ENCODE measurements at places on chromosomes 1 and 21. TPM values are rescaled to one million over a fixed set of nuclear protein-coding genes. Genes with fewer than 3 reads are reported as not detected.

GRCh38 chr21:38807986-38808385, 2.3 kb downstream of the ETS2 start:
- no peak for DNase-seq

- DNase-seq: no peak
Observed at GRCh38 chr1:171799166-171799565, 17.7 kb downstream of the METTL13 start.

KRTAP13-1 gene
- polyA plus RNA-seq: not detected

PRDX1 gene
- polyA plus RNA-seq: 2,709 TPM

GRCh38 chr21:41636636-41637630, 129.0 kb upstream of the TMPRSS2 start:
- DNase-seq: no peak

DNA sequence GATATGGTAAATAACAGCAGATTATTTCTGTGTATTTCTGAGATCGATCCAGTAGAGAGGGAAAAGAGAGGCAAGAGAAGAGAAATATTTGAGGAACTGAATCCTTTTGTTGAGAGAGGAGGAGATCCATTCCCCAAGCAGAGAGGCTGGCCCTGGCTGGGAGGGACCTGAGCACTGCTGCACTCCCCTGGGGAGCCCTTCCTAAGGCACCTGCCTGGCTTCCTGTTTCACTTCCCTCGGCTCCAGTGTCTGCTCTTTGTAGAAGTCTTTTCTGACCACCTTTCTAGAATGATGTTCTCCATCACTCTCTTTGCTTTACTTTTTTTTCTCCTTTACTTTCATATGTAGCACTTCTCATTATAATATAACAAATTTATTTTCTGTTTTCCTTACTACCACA, 42.3 kb upstream of the SLC6A9 start:
- DNase-seq: no peak

PTGFR gene
- not detected for polyA plus RNA-seq

GRCh38 chr1:218273762-218274479, 11.2 kb upstream of the RRP15 start:
- DNase-seq: no peak

DNA sequence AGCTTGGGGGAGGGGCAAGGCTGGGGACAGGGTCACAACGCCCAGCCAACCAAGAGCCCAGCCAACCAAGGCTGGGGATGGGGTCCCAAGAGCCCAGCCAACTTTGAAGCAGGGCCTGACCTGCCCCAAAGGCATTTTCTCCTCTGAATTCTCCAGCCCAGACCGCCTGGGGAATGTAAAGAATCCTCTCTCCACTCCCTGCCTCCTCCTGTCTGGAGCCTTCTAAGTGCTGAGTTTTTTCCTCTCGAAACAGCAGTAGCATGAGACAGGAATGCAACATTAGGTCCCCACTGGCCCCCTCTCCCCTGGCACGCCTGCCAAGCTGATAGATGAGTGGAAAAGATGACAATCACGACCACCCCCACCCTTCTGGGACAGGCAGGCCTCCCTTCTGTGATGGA, 17.0 kb downstream of the C1orf198 start:
- no peak for DNase-seq

DNA sequence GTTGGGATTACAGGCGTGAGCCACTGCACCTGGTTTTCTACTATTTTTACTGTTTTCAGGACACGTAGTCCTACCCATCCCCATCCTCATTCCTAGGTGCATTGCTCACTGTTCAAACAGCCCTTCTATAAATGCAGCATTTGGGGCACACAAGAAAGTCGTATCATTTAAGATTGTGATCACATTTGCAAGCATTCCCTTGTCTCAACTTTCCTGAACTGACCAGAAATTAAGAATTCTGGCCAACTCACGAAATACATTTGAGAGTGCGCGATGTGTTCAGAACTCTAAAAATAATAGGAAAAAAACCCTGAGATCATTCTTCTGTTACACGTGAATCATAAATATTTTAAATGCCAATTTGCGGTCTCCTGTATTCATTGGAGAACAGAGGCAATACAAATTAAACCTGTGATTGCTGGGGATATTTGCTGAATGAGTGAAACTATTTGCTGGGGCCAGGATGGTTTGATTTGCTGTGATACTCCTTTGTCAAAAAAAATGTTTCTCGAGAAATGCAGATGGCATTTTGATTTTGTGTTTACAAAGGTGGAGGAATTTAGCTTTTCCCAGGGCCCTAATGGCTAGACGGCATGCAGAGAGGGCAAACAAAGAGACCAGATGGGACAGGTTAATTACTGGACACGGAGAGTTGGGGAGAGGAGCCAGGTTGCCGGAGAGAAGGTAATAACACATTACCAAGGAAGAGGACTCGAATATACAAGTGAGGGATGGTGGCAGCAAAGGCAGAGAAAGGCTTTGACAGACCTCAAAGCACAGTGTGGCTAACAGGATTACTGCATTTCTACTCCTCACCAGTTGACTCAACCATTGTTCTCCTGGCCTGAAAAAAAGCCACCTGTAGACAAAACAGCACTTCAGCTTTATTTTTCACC, 38.4 kb downstream of the STPG1 start:
- peak; percentile 82 for DNase-seq

CYP4X1 gene
- not detected for polyA plus RNA-seq

GRCh38 chr1:193058529-193059281, 455 bp downstream of the UCHL5 start:
- peak; percentile 42 for DNase-seq

SLAMF6 gene
- polyA plus RNA-seq: not detected

GRCh38 chr1:100811808-100812207, 82.8 kb downstream of the EXTL2 start:
- DNase-seq: no peak

DNA sequence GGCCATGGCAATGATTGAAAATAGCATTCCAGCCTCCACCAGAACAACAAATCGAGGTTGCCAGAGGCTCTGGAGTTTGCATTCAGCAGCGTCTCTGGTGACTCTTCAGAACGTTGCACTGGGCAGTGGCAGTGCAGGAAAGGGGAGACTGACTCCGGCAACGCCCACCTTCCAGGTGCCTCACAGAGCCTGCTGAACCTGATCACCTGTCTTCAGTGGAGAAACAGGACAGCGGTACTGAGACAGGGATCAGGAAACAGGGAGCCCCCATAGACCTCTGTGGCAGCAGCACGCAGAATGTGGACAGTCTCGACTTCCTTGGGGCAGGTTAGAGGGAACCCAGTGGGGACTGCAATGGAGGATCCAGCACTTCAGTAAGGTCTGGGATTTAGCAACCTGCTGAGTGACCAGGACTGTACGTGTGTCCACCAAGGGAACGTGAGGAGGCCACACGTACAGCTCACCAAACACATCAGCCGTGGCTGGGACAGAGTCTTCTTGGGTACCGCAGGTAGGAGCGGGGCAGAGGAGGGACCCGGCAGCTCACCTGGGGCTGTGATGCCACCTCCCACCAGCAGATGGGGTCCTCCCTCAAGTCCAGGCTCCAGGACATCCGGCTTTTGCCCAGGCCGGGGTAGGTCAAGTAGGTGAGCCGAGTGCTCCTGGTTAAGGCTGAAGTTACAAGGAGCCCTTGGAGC, 128.6 kb downstream of the PRDM2 start:
- DNase-seq: peak; percentile 35

DNA sequence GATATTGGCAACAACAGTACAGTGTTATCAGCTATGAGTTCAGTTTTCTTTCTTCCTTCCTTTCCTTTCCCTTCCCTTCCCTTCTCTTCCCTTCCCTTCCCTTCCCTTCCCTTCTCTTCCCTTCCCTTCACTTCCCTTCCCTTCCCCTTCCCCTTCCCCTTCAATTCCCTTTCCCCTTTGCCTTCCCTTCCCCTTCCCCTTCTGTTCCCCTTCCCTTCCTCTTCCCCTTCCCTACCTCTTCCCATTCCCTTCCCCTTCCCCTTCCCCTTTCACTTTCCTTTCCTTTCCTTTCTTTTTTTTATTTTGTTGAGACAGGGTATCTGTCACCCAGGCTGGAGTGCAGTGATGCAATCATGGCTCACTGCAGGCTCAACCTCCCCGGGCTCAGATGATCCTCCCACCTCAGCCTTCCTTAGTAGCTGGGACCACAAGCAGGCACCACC, 72.3 kb upstream of the CAPZB start:
- no peak for DNase-seq

ELF3 gene
- 138 TPM for polyA plus RNA-seq

- no peak for DNase-seq
Observed at GRCh38 chr1:201673093-201673492, 134.2 kb downstream of the NAV1 start.

CSF3R gene
- polyA plus RNA-seq: not detected

DNA sequence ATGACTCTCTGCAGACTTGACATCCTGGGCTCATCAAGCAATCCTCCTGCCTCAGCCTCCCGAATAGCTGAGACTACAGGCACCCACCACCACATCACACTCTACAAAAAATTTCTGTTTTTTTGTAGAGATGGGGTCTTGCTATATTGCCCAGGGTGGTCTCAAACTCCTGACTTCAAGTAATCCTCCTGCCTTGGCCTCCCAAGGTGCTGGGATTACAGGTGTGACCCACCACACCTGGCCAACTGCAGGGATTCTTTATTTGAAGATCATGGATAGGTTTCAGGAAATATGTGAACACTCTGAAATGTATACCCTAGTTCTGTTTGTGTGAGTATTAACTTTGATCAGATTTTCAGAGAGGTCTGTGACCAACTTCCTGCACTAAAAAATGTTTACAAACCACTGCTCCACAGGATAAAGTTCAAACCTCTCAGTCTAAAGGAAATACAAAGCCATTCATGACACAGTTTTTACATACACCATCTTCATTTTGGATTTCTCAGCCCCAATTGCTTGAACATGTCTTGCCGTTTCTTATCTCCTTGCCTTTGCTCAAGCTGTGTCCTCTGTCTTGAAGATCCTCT, 252.3 kb upstream of the FGGY start:
- no peak for DNase-seq

- DNase-seq: no peak
Observed at GRCh38 chr1:23854568-23854967, 13.5 kb downstream of the FUCA1 start.

DNA sequence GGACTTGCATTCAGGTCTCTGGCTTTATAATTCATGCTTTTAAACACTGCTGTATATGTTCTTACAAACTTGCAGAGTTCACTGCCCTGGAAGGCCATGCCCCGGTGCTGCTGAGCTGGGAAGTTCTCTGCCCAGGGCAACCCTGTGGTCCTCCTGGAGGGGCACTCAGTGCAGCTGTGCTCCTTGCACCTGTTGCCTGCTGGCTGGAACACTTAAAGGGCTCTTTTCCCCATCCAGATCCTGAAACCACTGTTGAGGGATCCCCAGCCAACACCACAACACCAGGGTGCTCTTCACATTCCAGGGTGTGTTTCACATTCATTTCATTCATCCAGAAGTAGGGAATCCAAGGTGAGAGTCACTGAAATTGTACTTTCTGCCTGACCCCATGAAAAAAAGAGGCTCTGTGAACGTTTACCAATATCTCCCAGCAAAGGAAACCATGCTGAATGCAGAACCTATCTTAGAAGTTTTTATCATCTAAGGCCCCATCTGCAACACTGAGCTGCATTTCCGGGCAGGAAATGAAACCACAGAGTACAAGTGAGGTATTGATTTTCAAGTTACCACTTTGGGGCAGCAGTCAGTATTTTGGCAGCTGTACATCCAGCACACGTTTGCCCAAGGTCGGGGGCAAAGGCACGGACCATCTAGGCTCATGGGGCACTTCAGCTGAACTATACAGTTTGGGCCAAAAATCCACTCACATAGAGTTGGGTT, 16.4 kb upstream of the KIAA0040 start:
- DNase-seq: no peak

- DNase-seq: peak; percentile 40
Observed at GRCh38 chr1:203593723-203594122, 32.9 kb upstream of the ATP2B4 start.

ARHGEF10L gene
- polyA plus RNA-seq: 5.2 TPM

GRCh38 chr1:158075078-158075477, 81.6 kb downstream of the KIRREL1 start:
- no peak for DNase-seq

DNA sequence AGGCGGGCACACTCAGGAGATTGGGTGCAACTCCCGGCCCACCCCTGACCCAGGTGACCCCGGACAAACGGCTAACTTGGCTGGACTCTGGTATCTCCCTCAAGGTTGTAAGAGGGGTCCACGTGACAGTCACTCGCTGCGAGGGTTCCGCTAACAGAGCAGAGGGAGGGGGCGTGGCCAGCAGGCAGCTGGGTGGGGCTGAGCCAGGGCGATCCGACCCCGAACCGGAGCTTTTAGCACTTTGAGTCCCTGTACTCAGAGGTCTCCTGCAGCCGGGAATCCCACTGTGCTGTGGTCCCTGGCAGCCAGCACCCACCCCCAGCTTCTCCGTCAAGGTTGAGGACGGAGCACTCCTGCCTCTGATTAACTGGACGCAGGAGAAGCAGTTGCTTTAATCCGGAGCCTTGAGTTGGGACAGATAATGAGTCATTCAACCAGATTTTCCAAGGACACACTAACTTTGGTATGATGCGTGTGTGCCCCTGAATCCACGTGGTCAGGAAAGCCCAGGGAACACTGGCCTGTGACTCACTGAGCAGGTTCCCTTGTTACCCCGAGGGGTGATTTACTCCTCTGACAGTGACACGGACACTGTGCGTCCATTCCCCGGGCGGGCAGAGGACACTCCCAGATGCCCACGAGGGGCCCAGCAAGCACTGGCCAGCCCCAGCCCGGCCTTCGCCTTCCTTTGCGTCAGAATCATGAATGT, 16.8 kb downstream of the TRPM2 start:
- peak; percentile 24 for DNase-seq

Data from A549 (cell line).